Liver (tissue), 10 donors: ENCODE measurements at places on chromosomes 5 and 9. TPM values are rescaled to one million over a fixed set of nuclear protein-coding genes. Genes with fewer than 3 reads are reported as not detected.
A peak's percentile ranks its signal among the peaks of the same experiment; 100 is the strongest.

HTR4 gene
- polyA plus RNA-seq: 0.20 TPM

CDC20B gene
- polyA plus RNA-seq: not detected

DNA sequence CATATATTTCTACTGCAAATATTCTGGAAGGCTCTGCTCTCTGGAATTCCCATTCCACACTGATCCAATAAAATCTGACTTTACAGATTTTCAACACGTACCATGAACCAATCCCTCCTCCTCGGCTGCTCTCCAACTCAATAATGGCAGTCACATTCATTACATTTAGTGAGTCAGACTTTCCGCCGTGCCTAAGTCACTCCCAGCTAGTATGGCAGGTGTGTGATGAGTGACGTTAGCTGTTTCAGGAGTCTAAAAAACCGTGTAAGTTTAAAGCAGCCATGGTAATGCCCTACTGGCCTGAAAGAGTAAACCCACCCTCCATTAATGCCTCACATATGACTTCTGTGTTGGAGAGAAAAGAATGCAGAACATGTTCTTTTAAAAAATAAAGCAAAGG, 3.3 kb downstream of the FBN2 start:
- DNase-seq: no peak

GRCh38 chr9:8715788-8716187, 916.2 kb upstream of the DMAC1 start:
- no peak for DNase-seq

GRCh38 chr9:113504725-113505590, 41.4 kb downstream of the RGS3 start:
- peak; percentile 46 for DNase-seq

DNA sequence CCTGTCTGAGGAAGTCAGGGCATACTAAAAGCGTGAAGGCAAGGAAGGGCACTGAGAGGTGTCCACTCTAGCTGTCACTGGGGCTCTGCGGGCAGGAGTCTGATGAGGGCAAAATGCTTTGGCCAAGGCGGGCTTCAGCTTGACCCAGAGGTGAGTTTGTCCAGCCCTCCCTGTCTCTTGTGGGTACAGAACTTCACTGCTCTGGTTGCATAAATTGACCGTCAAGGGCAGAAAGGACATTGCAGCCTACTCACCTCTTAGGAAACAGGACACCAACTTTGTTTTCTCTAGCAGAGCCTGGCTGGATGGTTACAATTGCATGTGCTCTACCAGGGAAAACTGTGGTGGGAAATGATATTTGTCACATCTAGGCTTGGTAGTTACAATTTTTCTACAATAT, 170.9 kb downstream of the TMEM38B start:
- DNase-seq: no peak

DNA sequence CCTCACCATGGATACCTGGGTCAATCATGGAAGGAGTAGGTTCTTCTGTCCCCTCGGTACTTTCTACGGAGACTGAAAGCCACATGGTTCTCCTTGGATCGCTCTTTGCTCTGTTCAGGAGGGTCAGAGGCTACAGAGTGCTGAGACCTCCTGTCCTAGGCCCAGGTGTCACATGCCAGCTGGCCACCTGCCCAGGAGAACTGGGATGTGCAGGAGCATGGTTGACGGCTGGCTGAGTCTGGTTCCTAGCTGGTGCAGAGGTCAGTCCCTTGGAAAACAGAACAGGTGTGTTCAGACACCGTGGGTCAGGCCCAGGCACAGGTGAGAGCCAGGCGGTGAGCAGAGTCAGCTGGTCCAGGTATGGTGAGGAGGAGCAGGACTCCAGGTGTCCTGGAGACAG, 416.3 kb downstream of the IRX1 start:
- no peak for DNase-seq

GRCh38 chr5:55701462-55702103, 10.5 kb downstream of the SLC38A9 start:
- no peak for DNase-seq

DNA sequence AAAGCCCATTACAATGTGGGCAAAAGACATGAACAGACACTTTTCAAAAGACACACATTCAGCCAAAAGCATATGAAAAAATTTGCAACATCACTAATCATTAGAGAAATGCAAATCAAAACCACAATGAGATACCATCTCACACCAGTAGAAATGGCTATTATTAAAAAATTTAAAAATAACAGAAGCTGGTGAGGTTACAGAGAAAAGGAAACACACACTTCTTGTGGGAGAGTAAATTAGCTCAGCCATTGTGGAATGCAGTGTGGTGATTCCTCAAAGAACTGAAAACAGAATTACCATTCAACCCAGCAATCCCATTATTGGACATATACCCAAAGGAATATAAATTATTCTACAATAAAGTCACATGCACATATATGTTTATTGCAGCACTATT, 585.2 kb upstream of the TUSC1 start:
- no peak for DNase-seq

- no peak for DNase-seq
Measured at GRCh38 chr5:1480217-1480616, 35.0 kb upstream of the SLC6A3 start.

DNA sequence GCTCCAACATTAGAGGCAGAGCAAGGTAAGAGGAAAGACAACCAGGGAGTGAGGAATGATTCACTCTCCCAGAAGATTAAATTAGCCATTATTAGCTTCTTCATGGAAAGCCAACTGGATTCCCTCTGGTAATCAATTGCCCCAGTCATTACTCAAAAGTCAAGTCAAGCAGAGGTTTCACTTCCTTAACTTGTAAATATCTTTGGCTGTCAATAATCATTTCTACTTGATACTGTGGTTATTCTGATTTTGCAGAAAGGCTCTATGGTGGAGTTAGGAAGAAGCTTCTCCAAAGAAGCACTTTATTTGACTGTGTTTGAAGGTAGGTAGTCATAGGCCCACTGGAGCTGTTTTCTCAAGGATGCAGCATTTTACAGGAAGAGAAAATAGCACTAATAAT, 78.0 kb downstream of the JAKMIP2 start:
- DNase-seq: no peak

- DNase-seq: no peak
Measured at GRCh38 chr5:122697191-122697590, 77.7 kb upstream of the SNX2 start.

GRCh38 chr9:108786901-108787689, 68.7 kb downstream of the ACTL7B start:
- no peak for DNase-seq

DNA sequence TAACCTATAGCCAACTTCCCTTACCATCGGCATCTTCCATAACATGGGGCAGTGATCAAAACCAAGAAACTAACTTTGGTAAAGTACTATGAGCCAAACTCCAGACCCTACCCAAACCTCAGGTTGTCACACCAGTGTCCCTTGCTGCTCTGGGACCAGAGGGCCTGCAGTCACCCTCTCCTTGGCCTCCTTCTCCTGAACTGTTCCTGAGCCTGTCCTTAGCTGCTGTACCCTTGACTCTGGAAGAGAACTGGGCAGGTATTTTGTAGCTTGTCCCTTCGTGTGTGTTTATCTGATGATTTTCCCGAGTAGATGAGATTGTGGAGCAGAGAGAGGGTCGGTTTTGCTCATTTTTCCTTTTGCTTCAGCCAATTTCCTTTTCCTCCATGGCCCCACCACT, 240.4 kb downstream of the SYK start:
- peak; percentile 10 for DNase-seq

- DNase-seq: no peak
Measured at GRCh38 chr9:102054811-102055210, 316.4 kb upstream of the GRIN3A start.

- no peak for DNase-seq
Measured at GRCh38 chr9:85971731-85972130, 30.8 kb downstream of the NAA35 start.

DNA sequence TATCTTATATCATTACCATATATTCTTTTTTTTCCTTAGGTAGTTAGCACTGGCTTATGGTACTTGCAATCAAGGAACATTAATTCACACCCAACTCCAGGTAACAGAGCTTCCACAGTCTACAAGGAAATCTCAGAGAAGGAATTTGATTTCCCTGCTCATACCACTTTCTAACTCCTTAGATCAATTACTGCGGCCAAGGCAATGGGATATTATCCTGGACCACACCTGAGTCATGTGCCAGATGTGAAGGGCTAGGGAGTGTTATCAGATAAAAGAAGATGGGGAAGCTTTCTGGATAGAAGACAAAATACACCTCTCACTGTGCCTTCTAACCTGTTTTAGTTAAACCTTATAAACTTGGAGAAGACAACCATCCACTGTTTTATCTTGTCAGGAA, 181.2 kb downstream of the CCDC192 start:
- DNase-seq: no peak

HMMR gene
- 3.7 TPM for polyA plus RNA-seq

STC2 gene
- 0.04 TPM for polyA plus RNA-seq

- DNase-seq: no peak
Measured at GRCh38 chr9:77556396-77556795, 91.7 kb downstream of the GNA14 start.

TLR4 gene
- polyA plus RNA-seq: 5.6 TPM

- no peak for DNase-seq
Measured at GRCh38 chr9:136977223-136977622, at the start of gene PTGDS. PTGDS (plus strand) TSS chr9:136977504; CDS start chr9:136977579, 75 bp downstream.

- DNase-seq: no peak
Measured at GRCh38 chr9:88947581-88948573, 43.4 kb upstream of the S1PR3 start.

GRCh38 chr5:176151281-176151680, 86.9 kb upstream of the SIMC1 start:
- DNase-seq: no peak

GRCh38 chr9:105636331-105636730, 25.9 kb upstream of the TAL2 start:
- DNase-seq: no peak

DNA sequence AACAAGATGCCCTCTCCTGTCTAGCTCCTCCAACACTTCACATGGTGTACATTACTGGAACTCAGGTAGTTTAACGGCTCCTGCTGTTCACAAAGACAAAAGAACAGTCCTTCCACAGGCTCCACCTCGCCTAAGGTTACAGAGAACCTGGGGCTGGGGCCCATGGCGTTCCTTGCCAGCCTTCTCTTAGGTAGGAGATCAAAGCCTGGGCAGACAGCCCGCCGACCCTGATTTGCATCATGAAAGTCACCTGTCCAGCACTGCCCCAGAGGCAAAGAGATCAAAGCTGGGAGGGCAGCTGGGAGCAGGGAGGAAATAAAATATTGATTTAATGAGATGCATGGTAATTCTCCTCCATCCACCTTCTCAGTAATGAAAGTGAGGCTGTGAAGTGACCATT, 115.0 kb upstream of the SLIT3 start:
- DNase-seq: no peak

GRCh38 chr5:170629566-170630175, 125.9 kb downstream of the KCNIP1 start:
- no peak for DNase-seq

GRCh38 chr9:121278477-121279261, 10.7 kb downstream of the GSN start:
- DNase-seq: no peak

SHISAL2B gene
- not detected for polyA plus RNA-seq

ZNF608 gene
- 2.5 TPM for polyA plus RNA-seq

PCDHA1 gene
- not detected for polyA plus RNA-seq
